ENCODE measurements at places on chromosomes 11 and 22. TPM values are rescaled to one million over a fixed set of nuclear protein-coding genes. Genes with fewer than 3 reads are reported as not detected.

Gene SCN2B
- polyA plus RNA-seq, result 0.14 TPM

Gene WBP2NL
- not detected for polyA plus RNA-seq

Gene SLC5A12
- polyA plus RNA-seq, result 1.3 TPM

Gene E2F8
- polyA plus RNA-seq, result 5.4 TPM

Gene TOMT
- 0.11 TPM for polyA plus RNA-seq

Gene RIMBP3B
- polyA plus RNA-seq, result 0.02 TPM

Gene ANKK1
- 0.38 TPM for polyA plus RNA-seq

Gene NCAM1
- 3.1 TPM for polyA plus RNA-seq

Gene LRRC32
- 1.9 TPM for polyA plus RNA-seq

Gene FAT3
- polyA plus RNA-seq, result 7.6 TPM

- no peak for DNase-seq
Measured at GRCh38 chr22:50714150-50714549, 23.9 kb upstream of the ACR start.

GRCh38 chr22:49259839-49260615 is 567.6 kb downstream of the BRD1 start:
- no peak for DNase-seq

- DNase-seq, result no peak
Measured at GRCh38 chr11:2149864-2150847, 10.9 kb downstream of the INS start.

GRCh38 chr11:72585762-72586311 is 88.4 kb downstream of the PDE2A start:
- no peak for DNase-seq

GRCh38 chr22:22368516-22368915 is 123.9 kb downstream of the VPREB1 start:
- no peak for DNase-seq

- DNase-seq, result no peak
Measured at GRCh38 chr11:63574856-63575602, 11.8 kb upstream of the PLAAT2 start.

GRCh38 chr22:25404556-25404927 is 159.9 kb upstream of the GRK3 start:
- DNase-seq, result no peak

DNA sequence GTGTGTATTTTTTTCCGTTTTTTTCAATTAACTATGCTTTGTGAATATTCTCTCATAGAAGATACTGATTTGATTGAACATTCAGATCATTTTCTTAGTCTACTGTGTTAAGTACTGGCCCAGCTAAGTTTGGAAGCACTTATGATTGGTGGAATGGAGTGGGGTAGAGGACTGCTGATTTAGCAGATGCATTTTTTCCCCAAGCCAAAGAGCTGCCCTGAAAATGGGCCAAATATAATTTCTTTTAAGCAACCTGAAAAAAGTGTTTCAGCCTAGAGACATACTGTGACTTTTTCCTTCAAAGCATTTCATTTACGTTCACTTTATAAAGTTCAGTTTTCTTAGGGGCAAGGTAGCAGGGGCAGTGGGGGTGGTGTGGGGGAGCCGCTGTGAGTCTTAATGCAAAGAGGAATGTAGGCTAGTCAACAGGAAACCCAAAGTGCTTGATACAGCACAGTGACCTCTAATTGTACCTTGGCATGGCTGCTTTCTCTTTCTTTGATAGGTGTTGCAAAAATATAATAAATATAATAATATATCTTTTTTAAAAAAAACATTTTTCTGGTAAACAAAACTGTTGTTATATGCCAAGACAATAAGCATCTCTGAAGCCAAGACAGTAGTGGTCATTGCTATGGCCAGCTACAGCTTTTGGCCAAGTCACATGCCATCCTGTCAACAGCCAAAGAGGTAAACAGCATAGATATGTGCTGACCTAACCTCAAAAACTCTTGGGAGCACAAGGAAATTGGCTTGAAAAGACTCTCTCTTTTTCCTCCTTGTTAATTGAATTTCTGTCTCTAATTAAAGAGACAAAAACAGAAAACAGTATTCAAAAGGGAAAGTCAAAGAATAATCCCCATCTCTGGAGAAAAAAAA is 58.8 kb downstream of the LIF start:
- DNase-seq, result no peak

DNA sequence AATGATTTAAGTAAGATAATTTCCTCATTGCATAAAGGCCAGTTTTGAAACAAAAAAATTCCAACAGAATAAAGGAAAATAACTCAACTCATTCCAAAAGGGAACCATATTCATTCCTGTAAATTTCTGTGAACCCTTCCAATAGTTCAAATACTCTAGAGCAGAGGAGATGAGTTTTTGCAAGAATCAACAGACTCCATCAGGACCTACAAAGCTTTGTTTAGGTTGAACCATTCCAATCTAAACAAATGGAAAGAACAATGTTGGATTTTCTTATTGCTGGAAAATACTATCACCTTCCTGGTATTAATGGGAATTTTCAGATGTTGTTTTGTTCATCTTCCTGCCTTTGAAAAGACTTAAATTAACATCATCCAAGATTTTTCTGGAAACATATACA is 21.8 kb upstream of the OR5AN1 start:
- no peak for DNase-seq

DNA sequence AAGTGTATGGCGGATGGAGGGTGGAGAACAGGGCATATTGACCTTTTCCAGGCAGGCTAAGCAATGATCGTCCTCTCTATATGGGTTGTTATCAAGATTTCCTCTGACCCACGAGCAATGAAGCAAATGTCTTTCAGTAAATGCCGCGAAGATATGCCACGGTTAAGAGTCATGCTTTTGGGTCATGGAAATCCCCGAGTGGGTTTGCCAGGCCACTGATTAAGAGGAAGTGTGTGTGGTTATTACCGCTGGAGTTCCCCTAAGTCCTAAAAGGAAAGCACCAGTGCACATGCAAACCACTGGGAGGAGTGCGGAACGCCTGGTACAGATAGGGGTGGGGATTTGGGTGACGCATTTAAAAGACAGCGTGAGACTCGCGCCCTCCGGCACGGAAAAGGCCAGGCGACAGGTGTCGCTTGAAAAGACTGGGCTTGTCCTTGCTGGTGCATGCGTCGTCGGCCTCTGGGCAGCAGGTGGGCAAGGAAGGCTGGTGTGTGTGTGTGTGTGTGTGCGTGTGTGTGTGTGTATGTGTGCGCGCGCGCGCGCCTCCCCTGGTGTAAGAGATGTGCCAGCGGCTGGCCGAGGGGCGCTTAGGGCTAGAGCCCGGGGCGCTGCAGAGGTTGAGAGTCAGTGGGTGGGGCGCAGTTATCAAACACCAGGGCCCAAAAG is at the start of gene BIRC3:
BIRC3 (plus strand) TSS at position 386 of the 669 bp plus-strand sequence. CDS start 7,026 bp downstream, outside the sequence.
- DNase-seq, result peak; percentile 80

DNA sequence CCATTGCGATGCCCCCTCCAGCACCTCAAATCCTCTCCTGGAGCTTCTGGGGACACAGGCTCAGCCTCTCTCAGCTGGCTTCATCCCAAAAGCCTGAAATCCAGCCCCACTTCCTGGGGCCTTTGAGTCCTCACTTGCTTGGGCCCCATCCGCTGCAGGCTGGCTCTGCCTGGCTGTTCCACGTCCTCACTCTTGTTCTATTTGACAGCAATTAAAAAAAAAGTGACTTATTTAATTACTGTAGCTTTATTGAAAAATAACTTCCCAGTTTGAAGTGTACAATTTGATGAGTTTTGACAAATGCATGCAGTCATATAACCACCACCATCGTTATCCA is 27.2 kb downstream of the PARVG start:
- DNase-seq, result no peak

- no peak for DNase-seq
Measured at GRCh38 chr11:103871923-103872551, 164.4 kb upstream of the DDI1 start.

GRCh38 chr22:35384527-35384926 is 3.6 kb downstream of the HMOX1 start:
- no peak for DNase-seq

GRCh38 chr11:17766590-17766989 is 32.0 kb downstream of the KCNC1 start:
- no peak for DNase-seq

DNA sequence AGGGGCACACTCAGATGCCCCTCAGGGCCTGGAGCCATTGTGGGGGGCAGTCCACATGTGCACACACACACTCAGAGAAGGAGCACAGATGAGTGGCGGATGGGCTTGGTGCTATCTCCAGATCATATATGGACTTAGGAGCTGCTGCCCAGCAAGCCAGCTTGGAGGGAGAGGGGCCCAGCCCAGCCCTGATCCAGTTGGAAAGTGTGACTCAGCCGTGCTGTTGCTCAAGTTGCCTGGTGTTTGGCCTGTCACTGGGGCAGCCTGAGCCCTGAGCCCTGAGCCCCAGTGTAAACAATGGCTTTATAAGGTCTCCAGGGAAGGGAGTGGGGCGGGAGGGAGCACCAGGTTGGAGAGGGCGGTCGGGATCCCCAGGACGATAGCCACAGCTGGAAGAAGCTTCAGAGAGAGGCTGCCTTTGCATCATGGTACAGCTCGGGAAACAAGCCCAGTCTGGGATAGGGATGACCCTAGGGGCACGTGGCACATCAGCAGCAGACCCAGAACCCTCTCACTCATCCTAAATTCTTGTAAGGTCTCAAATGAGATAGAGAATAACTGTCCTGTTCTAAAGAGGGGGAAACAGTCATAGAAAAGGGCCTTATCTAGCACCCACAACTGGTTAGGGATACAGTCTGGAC is 4.8 kb downstream of the SELENOM start:
- no peak for DNase-seq
